ENCODE measurements at places on chromosomes 5 and 9. TPM values are rescaled to one million over a fixed set of nuclear protein-coding genes. Genes with fewer than 3 reads are reported as not detected.

LIX1 gene
- total RNA-seq: 0.41 TPM

PRSS3 gene
- 122 TPM for total RNA-seq

FOXI1 gene
- total RNA-seq: not detected

RICTOR gene
- 20.7 TPM for total RNA-seq

CCL28 gene
- total RNA-seq: 115 TPM

PIK3R1 gene
- total RNA-seq: 222 TPM

PCDHA1 gene
- total RNA-seq: 0.14 TPM

DNA sequence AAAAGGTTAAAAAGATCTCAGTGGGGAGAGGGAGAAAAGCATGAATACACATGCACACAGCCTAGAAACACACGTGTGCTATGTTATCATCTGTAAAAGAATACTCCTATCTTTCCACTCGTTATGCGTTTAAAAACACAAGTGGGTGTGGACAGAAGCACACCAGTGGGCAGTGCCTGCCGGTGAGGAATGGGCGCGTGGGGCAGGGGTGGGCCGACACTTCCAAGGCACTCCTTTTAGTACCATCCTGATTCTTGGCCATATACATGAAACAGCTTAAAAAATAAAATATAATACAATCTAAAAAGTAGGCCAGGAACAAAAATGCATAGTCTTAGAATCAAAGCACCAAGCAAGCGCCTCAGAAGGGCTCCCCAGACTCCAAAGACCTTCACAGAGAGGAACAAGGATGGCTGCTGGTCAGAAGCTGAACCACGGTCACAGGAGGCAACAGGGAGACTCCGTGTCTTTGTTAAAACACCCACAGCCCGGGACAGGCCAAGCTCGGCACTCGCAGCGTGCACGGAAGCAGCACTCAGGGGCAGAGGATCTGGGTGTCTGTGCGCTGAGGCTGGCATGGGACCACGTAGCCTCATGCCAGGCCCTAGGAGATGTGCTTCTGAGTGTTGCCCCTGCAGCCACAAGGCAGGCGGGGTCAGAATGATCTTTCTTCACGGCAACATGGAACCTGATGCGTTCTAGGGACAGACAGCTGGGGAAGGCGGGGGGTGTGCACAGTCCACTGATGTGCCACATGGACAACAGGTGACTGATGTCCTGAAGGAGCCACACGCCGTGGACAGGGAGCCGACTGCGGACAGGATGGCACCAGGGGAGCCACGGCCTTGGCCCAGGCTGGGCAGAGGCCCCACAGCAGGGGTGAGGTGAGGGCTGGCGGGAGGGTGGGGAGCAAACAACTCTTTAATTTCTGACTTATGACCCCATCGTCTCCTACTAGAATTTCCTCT is 15.9 kb downstream of the BRD9 start:
- no peak for DNase-seq

GRCh38 chr9:21473236-21473635 is 8.9 kb downstream of the IFNE start:
- DNase-seq: no peak

GRCh38 chr5:151903243-151903653 is 21.4 kb downstream of the GLRA1 start:
- no peak for DNase-seq

DNA sequence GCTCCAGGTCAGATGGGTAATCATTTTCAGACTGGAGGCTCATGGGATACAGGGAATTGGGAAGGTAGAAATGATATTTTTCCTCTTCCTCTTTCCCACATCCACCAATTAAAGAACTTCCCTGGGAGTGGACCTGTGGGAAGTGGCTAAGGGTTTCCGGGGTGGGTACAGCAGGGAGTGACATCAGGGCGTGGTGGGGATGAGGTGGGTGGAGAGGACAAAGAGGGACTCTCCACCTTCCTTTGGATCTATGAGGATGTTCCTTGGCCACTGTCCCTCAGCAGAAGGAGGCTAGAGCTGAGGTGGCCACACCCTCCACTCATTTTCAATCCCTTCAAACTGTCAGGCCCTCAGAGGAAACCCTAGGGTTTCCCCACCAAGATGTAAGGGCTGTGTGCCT is 54.7 kb downstream of the IRF1 start:
- DNase-seq: peak; percentile 38

DNA sequence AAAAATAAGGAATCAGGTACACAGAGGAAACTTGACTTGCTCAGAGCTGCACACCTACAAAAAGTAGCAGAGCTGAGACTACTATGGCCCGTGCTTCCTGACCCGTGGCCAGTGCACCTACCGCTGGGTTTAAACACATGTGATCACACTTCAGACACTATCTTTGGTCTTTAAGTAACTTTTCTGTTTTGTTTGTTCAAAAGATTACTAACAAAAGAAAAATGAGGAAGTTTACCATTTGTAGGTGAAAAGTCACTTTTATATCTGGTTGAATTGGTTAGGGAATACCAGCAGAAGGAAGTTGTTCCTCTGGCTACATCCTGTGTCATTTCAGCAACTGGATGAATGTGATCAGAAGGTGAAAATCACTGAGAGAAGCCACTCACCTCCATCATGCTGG is 6.5 kb upstream of the SYK start:
- no peak for DNase-seq

GRCh38 chr5:179187229-179187678 is 127.1 kb downstream of the ZNF354C start:
- no peak for DNase-seq

- DNase-seq: no peak
Measured at GRCh38 chr9:17045381-17045940, 89.4 kb upstream of the CNTLN start.

DNA sequence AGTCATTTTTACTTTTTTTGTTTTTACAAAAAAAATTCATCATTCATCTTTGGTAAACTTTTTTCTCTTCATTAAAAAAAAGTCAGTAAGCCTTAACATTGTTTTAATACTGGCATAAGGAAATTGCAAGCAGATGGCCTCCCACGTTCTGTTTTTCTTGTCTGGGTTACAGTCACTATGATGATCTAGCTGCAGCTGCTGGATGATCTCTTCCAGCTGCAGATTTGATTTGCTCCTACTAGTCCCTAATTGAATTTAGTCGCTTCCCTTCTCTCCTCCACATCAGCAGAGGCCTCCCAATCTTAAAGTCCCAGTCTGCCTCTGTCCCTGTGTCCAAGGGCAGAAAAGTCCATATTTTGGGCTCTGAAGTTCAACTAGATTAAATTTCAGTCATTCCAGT is 106.8 kb upstream of the PTGER4 start:
- no peak for DNase-seq

- DNase-seq: no peak
Measured at GRCh38 chr5:96381526-96381925, 51.5 kb downstream of the PCSK1 start.

- no peak for DNase-seq
Measured at GRCh38 chr5:121006217-121006616, 542.1 kb downstream of the PRR16 start.

GRCh38 chr5:30846171-30846570 is 347.3 kb upstream of the CDH6 start:
- no peak for DNase-seq

DNA sequence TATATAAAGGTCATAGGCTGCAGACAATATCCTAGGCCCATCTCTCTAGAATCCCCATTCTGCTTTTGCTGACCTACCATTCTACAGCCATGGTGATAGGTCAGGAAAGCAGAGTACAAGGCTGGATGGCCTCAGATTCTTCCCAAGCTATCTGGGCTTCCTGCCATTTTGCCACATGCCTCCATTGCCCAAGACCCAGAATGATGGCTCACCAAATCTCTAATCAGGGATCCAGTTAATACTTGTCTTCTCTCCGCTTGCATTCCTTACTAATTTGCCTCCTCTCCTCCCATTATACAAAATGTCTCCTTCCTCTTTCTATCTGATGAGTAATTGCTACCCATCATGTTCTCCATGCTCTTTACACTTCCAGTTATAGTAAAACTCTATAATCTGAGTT is 22.7 kb upstream of the NDUFS4 start:
- no peak for DNase-seq

DNA sequence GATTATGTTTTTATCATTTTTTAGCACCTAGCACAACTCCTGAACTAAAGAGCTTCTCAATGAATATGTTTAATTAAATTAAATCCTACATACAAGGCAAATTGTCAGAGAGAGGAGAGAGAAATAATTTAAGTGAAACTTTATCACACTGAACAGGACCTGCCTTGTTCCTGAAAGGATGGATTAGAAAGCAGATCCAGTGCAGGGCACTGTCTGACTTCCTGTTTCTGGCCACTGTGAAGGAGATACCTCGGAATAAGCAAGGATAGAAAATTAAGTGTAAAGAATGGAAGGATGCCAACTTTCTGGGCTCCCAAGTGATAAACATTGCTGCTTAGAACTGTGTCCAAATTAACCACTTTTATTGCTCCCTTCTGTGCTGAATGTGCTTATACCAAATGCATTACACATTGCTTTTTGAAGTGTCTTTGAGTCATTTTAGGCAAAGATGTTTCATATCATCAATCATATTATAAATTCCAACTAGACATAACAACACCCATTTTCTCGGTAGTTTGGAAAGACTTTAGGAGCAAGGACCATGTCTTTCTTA is 89.1 kb upstream of the SPDL1 start:
- no peak for DNase-seq

DNA sequence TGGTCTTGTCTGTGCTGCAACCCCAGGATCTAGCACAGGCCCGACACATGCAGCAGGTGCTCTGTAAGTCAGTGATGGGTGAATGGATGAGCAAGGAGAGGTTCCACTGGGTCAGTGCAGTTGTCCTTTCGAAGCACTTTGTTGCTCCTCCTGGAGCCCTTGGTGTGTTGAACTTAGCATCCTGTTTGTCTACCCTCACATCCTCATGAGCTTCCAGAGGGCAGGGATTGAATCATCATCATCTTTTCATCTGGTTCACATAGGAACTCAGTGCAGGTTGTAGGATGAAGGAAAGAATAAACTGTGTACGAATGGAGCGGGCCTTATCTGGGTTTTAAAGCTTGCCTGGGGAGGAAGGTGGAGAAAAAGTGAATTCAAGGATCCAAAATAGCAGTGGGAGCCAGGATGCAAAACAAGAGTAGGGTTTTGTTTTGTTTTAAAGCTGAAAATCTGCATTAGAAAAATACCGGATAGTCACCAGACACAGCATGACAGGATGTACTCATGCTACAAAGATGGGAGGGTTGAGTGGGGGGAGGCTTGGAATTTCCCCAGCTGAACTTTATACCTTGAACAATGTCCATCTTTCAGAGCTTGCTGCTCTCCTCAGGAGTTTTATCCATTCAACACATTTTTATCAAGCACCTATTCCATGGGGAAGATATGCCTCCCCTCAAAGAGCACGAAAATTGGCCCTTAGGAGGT is 55.8 kb downstream of the PTTG1 start:
- DNase-seq: no peak

- DNase-seq: no peak
Measured at GRCh38 chr5:54743581-54743980, 226.0 kb downstream of the SNX18 start.

DNA sequence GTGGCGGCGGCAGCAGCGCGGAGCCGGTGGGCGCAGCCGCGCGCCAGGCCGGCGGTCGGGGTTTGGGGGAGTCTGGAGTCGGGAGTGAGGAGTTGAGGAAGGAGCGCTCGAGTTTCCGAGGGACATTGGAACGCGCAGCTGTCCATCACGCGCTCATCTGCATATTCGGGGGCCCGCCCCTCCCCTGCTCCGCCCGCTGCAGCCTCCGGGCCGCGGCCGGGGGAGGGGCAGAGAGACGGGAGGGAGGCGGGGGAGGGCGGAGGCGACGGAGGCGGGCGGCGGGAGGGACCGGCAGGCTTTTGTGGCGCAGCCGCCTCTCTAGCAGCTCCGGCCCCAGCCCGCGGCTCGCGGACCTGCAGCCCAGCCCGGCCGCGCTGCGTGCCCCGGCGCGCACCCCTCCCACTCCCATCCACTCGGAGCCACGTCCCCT is at the start of gene IRX2:
IRX2 (minus strand) TSS at position 86 of the 430 bp plus-strand sequence. CDS start 264 bp downstream, outside the sequence.
- peak; percentile 32 for DNase-seq

DNA sequence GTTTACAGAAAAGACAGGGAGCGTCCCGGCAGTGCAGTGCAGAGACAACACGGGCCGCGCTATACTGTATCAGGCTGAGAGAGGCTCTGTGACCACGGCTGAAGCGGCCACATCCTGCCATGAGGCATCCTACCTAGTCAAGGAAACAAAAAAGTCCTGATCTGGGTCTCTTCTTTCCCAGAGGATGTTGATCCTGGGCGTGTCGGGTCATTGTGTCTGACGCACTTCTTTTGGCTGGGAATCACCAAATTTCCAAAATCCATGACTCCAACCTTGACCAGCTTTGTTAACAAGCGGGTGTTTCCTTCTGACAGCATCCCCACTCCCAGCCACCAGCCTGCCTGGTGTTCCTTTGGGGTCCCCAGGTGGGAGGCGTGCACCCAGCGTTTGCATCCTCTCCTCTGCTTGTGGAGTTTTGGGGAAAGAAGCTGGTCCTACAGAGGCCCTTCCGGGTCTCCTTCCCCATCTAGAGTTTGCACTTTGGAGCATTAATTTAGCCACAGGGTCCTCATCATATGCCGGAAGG is 91.4 kb upstream of the RAI14 start:
- DNase-seq: no peak

- no peak for DNase-seq
Measured at GRCh38 chr9:15942831-15943424, 390.1 kb downstream of the CCDC171 start.

- DNase-seq: no peak
Measured at GRCh38 chr5:115636008-115636407, 10.2 kb upstream of the TMED7 start.

- DNase-seq: no peak
Measured at GRCh38 chr5:173657741-173658356, 41.4 kb upstream of the BOD1 start.

- no peak for DNase-seq
Measured at GRCh38 chr9:133612051-133612450, 2.9 kb upstream of the FAM163B start.

GRCh38 chr5:58012801-58013315 is 447.0 kb downstream of the PLK2 start:
- no peak for DNase-seq

DNA sequence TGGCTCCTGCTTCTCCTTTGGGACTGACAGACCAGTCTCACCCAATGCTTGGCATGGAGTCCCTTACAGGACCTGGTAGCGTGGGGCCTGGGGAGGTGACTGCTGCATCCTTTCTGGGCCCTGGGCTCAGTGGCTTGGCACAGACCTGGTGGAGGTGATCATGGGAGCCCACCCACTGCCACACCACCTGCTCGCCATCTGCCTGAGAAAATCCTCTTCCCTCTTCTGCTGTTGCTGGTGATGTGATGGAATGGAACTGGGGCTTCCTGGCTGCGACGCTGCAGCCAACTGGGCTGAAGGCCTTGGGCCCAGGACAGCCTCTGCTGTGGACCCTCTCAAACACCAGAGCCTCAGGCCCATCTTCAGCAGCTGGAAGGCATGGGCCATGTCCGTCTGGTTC is 122.5 kb upstream of the PANK3 start:
- DNase-seq: no peak

- DNase-seq: no peak
Measured at GRCh38 chr9:95137587-95138145, 179.8 kb downstream of the FANCC start.

Data from transverse colon (tissue), 4 donors.